Activated T-helper 1 cell treated with anti-CD3 and anti-CD28 coated beads, Interleukin-2, amount 50 U/mL, for 16 hours (primary cell): ENCODE measurements at places on chromosomes 1 and 21.

DNA sequence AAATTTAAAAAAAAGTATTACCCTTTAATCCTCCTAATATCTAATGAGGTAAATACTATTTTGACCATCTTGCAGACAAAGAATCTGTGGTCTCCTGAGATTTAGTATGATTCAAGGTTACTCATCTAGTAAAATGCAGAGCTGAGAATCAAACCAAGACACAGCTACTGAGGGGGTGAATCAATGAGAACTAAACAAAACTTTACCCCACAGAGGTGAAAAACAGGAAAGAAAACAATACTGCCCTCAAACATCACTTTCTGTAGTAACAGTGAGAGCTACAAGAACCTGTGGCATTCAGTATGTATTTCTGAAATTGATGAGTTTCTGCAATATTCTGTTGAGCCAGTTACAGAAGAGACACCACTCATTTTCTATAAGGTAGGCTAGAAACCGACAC is 85.1 kb downstream of the JAK1 start:
- DNase-seq, result no peak

- no peak for DNase-seq
These were observed 7.5 kb downstream of the PCSK9 start for GRCh38 chr1:55046871-55047270.

- DNase-seq, result no peak
These were observed 9.4 kb downstream of the TRIM45 start for GRCh38 chr1:117112047-117112717.

- no peak for DNase-seq
These were observed 26.5 kb downstream of the PHGDH start for GRCh38 chr1:119738100-119738720.

DNA sequence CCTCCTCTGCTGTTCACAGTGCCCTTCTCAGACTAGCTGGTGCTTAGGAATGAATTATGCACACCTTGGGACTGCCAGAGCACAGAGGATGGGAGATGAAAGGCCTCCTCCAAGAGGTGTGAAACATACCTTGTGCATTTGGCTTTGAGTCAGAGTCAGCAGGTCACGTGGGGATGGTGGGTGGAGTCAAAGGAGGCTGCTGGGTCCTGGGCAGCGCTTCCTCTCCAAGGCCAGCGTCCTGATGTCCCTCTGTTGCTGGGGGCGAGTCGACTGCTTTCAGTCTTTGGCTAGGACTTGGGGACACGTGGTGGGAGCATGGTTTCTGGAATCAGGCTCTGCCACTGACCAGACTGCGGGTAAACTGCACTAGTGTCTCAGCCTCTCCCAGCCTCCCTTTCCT is 91.2 kb downstream of the AJAP1 start:
- no peak for DNase-seq

DNA sequence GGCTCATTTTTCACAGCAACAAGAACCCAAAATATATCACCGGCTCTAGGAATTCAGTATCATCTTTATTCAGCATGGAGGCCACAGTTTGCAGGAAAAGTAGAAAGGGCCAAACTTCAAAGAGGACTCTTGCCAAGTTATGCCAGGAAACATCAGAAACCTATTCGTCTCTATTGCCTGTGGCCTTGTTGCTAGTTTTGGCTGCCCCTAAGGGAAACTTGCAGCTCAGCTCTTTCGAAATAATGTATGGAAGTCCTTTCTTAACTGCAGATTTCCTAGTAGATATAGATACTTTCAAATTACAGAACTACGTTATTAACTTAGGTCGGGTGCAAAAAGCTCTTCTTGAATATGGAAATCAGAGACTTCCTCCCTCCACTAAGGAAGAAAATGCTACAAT is 4.2 kb upstream of the NENF start:
- DNase-seq, result no peak

DNA sequence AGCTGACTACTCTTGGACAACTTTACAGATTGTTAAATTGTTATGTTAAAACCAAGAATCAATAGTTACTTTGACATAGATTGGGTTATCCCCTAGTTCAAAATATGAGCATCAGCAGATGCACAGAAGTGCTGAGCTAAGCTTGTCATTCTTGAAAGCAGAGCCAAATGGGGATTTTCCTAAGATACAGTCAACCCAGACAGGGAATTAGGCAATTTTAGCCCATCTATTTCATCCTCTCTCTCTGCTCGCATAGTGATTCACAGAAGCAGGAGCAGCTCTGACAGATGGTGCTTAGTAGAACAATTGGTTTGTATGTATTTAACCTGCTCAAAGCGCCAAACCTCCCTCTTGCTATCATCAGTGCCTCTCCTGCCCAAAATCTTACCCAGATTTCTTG is 27.9 kb upstream of the PRRC2C start:
- DNase-seq, result no peak

GRCh38 chr1:214396330-214396729 is 115.4 kb downstream of the SMYD2 start:
- no peak for DNase-seq

DNA sequence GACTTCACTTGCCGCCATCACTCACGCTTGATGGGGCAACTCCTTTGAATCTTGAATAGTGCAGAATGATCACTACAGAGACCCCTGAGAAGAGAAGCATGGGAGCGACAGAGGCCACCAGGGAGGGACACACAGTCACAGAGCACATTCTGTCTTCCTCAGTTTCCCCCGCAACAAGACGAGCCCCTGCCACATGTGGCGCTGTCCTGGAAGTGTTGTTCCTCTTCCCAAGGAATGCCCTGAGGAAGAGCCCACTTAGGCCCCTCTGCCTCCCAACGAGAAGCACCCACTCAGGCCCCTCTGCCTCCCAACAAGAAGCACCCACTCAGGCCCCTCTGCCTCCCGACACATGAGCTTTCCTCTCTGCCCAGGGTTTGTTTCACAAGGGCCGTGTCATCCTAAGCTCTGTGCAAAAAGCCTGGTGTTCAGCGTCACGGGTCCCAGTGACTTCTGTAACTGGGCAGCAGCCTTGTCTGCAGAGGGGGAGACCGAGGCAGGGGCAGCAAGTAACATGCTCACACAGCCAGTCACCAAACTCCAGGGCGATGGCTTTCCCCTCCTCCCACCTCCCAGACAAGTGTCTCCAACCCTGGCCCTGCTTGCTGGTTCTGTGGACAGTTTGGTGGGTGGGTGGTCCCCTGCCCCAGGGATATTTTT is 19.8 kb downstream of the SLC37A1 start:
- DNase-seq, result no peak

GRCh38 chr1:42745851-42746250 is 5.8 kb upstream of the CLDN19 start:
- no peak for DNase-seq

- no peak for DNase-seq
These were observed 41.2 kb downstream of the TDRD5 start for GRCh38 chr1:179632868-179633267.

DNA sequence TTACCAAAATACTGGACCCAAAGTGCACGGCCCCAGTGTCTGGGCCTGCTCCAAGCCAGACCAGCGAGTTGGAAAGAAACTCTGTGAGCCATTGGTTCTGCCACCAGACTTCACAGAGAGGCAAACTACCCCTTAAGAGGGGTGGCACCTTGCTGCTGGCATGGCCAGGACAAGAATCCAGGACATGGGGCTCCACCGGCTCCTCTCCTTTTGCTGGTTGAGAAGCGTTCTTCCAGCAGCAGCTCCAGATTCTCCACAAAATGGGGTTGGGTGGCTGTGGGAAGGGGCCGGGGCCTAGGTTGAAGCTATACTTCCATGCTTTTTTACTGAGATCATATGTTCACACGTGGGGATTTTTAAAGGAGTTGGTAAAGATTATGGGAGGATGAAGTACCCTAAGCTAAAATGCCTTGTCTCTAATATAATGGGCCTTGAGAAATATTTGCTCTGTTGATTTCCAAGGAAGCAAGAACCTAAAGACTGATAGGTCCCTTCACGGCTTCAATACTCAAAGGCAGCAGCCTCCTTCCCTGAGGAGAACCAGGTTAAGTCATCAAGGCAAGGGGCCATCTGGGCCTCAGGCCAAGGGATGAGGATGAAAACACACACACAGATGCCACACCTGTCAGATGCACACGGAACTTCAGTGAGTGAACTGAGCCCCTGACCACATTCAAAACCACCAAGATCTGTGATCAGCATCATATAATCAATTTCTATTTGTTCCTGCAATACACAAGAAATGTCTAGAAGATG is 3.1 kb downstream of the C1orf198 start:
- DNase-seq, result no peak

- DNase-seq, result no peak
These were observed 1.8 kb upstream of the MEX3A start for GRCh38 chr1:156083800-156084790.

DNA sequence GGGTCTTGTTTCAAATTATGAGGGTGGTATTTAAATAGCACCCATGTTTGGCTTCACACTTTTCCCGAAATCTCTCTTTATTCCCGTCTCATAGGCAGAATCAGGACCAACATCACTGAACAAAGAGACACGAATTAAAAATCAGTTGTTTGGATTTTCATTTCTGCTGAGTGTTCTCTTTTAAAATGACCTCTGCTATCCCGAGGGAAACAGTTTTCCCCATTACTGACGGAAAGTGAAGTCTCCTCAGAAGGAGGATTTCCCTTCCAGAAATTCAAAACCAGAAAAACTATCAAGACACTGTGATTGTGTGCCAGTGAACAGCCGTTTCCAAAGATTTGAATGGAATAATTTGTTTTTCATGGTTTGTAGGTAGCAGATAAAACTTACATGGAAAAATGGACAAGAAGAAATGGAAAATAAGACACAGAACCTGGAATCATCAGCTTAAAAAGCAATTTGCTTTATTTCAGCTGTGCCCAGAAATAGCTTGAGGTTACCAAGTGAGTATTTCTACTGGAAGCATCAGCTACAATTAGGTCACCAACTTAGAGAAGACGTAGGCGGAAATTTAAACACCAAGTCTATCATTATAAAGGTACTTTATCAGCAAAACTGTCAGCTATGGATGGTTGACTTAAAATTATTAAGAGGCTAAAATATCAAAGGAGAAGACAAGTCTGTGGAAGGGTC is 68.5 kb downstream of the RUNX1 start:
- DNase-seq, result no peak

DNA sequence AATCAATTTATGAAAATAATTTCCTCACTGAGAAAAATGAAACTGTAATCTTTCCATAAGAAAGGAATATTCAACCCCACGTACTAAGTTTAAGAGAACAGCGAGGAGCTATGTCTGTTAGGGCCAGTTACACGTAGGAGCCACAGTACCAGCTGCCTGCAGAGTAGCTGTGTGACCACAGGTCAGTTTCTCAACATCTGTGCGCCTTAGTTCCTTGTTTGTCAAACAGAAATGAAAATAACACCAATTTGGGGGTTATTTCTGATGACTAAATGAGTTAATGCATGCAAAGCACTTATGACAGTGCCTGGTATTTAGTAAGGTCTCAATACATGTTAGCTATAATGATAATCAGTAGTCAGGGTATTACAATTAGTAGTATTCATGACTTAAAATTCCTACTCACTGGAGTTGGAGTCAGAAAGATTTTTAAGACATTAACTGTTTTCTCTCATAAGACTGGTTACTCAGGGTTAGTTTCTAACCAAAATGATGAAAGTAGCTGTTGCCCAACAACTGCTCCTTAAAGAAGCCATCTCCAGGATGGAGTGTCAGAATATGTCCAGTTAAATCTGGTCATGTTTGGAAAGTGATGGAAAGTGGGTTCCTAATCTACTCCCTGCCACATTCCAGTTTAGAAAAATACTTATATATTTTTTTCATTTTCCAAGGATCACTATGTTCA is 85.8 kb upstream of the ZNF648 start:
- no peak for DNase-seq

- no peak for DNase-seq
These were observed 6.9 kb upstream of the PRSS38 start for GRCh38 chr1:227808566-227808965.

- DNase-seq, result no peak
These were observed 20.3 kb downstream of the MECR start for GRCh38 chr1:29210278-29211085.

DNA sequence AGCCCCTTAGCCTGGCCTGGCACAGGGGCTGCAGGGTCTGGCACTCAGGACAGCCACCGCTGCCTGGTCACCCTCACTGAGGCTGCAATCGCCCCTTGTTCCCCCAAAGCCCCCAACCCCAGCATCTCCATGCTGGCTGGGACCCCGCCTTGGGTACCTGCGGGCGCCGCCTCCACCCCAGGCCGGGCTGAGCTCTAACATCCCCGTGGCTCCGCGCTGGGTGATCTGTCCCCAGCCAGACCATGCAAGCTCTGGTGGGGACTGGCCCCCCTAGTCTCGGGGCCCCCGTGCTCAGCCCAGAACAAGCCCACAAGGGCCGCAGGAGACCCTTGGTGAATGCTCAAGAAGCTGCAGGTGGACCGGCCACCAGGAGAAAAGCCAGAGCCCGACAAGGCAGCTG is 62.4 kb downstream of the MEGF6 start:
- no peak for DNase-seq

- DNase-seq, result no peak
These were observed 25.7 kb upstream of the ATP2B4 start for GRCh38 chr1:203600782-203601513.

GRCh38 chr1:47894410-47895278 is 102.5 kb downstream of the TRABD2B start:
- DNase-seq, result no peak

DNA sequence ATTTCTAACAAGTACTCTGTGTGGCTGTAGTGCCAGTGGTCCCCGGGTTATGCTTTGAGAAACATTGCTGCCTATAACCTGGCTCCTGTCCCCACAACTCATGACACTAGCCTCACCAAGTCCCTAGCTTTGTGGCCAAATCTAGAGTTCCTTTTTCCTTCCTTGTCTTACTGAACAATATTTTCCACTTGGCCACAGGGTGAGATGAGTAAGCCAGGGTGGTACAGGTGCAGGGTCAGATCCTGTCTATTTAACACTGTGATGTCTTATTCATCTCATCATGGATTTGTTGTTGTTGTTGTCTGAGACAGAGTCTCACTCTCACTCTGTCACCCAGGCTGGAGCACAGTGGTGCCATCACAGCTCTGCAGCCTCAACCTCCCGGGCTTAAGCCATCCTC is 18.6 kb downstream of the ARMH1 start:
- no peak for DNase-seq

DNA sequence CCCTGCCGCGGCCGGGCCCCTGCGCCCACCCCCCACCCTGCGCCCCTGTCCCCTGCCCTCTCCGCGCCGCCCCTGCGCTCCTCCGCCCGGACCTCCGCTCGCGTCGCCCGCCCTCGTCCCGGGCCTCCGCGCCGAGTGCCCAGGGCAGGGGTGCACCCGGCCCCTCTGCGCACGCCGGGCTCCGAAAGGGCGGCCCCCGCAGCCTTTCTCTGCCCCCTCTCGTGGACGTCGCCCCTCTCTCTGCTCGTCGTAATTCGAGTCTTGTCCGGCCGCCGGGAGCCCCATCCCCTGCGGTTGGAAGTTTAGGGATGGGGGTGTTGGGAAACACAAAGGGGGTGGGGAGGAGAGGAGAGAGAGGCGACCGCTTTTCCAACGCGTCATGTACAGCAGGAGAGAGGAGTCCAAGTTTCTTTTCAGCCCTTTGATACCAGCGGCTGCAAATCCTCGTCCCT is 407 bp downstream of the GALNT2 start:
- no peak for DNase-seq

- DNase-seq, result no peak
These were observed 56.2 kb downstream of the STUM start for GRCh38 chr1:226604560-226605317.
